HS-5 (cell line): ENCODE measurements at places on chromosomes 13 and 19.

- DNase-seq = no peak
Observed at GRCh38 chr19:23263870-23264590, 13.8 kb upstream of the ZNF724 start.

DNA sequence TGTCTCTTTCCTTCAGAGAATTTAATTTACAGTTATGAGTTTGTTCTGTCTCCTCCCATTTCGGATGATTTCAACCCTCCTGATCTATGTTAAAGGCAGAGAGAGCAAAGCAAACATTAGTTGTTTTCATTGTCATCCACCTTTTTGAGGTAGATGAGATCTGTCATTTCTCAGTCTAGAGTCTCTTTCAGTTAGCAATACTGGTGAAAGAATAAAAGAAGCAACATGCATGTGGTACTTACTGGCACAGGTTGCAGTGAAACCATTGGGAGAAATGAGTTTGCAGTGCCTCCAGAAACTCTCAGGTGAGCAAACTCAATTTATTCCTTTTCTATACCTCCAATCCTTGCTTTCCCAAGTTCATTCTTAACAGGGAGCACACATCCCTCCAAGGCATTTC lies 99.4 kb downstream of the RBM26 start:
- no peak for DNase-seq

GRCh38 chr19:46192992-46193650 lies 36.4 kb upstream of the IGFL1 start:
- DNase-seq = peak; percentile 40

DNA sequence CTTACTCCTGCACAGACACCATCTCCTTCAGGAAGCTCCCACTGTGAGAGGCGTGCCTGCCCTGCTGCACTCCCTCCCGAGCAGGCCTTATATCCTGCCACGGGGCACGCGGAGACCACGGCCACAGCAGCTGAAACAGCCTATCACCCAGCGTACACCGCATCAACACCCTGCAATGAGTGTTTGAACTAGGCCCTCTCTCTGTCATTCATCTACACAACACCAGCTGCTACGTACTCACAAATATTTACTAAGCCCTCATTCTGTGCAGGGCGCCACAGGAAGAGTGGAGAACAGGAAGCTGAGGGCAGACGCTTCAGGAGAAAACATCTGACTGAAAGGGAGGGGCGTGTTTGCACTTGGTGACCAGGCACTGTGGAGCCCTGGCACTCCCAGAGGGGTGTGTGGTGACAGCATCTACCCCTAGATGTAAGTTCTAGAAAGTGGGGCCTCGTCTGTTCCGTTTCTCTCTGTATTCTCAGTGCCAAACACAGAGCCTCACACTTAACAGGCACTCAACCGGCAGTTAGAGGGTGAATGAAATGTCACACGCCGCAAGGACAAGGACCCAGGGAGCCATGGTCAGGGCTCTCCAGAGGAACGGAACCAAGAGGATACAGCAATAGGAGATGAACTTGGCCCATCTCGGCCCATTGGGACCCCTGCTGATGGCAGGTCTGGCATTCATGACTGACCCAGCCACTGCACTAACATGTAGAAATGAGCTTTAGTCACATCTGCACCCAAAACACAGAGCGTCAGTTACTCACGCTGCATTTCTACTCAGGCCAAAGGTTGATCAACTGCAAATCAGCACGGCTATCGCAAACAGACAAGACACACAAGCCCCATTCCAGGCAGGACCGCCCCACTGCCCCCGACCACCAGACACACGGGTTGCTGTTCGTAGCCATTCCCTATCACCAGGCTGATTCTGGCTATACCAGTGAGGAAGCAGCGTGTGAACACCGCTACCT lies 15.7 kb downstream of the RANBP3 start:
- no peak for DNase-seq

GRCh38 chr19:2848616-2849015 lies 7.3 kb downstream of the ZNF555 start:
- DNase-seq = no peak

- DNase-seq = no peak
Observed at GRCh38 chr13:110811771-110812120, 98.2 kb downstream of the ING1 start.

GRCh38 chr19:2236064-2236313 lies 140 bp downstream of the PLEKHJ1 start:
- DNase-seq = no peak
